ENCODE measurements at places on chromosomes 5 and 9. TPM values are rescaled to one million over a fixed set of nuclear protein-coding genes. Genes with fewer than 3 reads are reported as not detected.

The OMD gene
- total RNA-seq, result 0.33 TPM

The RORB gene
- total RNA-seq, result 0.87 TPM

The GRIN1 gene
- 0.15 TPM for total RNA-seq

The HEXB gene
- total RNA-seq, result 335 TPM

The PCDHB11 gene
- not detected for total RNA-seq

The CANX gene
- 606 TPM for total RNA-seq

The SLC45A2 gene
- total RNA-seq, result not detected

The PCDHGA12 gene
- 26.0 TPM for total RNA-seq
